ENCODE measurements at places on chromosomes 16 and 17. TPM values are rescaled to one million over a fixed set of nuclear protein-coding genes. Genes with fewer than 3 reads are reported as not detected.

The SKAP1 gene
- total RNA-seq = 3.9 TPM

The SEZ6 gene
- total RNA-seq = not detected

The RPUSD1 gene
- 13.0 TPM for total RNA-seq

The PIRT gene
- not detected for total RNA-seq

The SLFN12L gene
- total RNA-seq = 4.7 TPM

The SEPTIN1 gene
- total RNA-seq = 1.3 TPM

The CSH1 gene
- not detected for total RNA-seq

The NHLRC4 gene
- total RNA-seq = 2.0 TPM

The SOX15 gene
- total RNA-seq = not detected
